Activated T-helper 1 cell treated with anti-CD3 and anti-CD28 coated beads, Interleukin-2, amount 50 U/mL, for 16 hours (primary cell): ENCODE measurements at places on chromosomes 7 and 10.
A peak's percentile ranks its signal among the peaks of the same experiment; 100 is the strongest.

GRCh38 chr7:49497471-49497870 lies 276.0 kb upstream of the VWC2 start:
- DNase-seq = no peak

DNA sequence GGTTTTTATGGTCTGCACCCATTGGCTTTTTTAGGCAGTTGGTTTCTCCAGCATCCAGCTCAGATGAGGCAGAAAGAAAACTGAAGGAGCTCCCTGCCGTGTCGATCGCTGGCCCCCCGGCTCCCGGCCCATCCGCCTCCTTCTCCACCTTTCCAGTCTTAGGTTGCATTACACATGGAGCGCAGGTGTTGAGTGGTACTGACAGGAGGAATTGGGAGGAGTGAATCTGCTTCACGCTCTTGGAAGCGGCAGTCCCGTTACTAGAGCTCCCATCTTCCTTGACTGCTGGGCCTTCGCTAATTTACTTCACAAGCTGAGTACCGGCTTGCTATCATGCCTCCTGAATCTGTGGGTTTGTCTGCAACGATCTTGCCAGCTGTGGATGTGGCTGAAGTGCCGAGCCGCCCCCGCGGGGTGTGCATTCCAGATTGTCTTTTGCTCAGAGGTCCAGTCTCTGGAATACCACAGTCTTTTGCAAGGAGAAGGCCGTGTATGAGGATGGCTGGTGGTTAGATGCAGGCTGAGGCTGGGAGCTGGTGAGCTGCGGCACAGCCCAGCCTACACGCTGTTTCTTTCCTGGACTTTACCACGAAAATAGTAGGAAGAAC lies 17.1 kb downstream of the IQCE start:
- DNase-seq = no peak

- no peak for DNase-seq
These were observed 45.4 kb upstream of the GRB10 start for GRCh38 chr7:50828116-50828515.

DNA sequence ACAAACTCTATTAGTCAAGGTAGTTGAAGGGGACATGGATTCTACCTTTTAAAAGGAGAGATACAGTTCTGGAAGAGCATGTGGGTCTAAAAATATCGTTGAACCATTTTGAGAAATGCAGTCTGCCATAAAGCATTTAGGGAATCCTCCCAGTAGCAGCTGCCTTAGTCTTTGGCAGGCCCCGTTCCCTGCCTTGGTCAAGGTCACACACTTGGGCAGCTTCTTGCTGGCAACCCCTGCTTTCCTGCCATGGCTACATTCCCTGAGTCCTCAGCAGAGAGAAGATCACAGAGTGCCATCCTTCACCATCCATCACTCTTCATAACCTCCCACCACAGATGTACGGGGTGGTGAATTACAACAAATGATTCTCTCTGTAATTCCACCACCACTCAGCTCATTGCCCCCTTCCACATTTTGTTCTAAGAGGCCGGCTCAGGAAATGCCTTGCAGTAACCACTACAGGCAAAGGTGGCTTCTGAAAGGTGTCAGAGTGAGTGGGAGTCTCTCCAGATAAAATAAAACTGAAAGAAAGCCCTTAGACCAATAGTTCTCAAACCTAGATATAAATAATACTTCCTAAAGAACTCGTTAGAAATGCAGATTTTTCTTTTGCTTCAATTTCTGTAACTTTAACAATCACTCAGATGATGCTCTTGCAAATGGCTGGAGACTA lies 121.4 kb upstream of the STK17A start:
- no peak for DNase-seq

GRCh38 chr10:74825371-74826141 lies 844 bp upstream of the KAT6B start:
- peak; percentile 30 for DNase-seq

GRCh38 chr10:21501731-21502347 lies 23.6 kb downstream of the SKIDA1 start:
- no peak for DNase-seq

- DNase-seq = no peak
These were observed 70.1 kb downstream of the AUTS2 start for GRCh38 chr7:69668339-69668870.

GRCh38 chr10:88840104-88840503 lies 11.5 kb downstream of the ANKRD22 start:
- no peak for DNase-seq

DNA sequence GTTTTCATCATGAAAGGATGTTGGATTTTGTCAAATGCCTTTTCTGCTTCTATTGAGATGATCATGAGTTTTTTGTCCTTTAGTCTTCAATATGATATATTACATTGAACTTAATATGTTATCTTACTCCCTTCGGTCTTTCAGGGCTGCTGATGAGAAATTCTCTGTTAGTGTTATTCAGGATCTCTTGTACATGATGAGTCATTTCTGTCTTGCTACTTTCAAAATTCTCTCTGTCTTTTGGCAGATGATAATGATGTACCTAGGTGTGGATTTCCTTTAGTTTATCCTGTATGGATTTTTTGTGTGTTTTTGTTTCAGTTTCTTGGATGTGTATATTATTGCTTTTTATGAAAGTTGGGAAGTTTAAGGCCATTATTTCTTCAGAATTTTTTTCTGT lies 320.9 kb upstream of the NPSR1 start:
- DNase-seq = no peak

DNA sequence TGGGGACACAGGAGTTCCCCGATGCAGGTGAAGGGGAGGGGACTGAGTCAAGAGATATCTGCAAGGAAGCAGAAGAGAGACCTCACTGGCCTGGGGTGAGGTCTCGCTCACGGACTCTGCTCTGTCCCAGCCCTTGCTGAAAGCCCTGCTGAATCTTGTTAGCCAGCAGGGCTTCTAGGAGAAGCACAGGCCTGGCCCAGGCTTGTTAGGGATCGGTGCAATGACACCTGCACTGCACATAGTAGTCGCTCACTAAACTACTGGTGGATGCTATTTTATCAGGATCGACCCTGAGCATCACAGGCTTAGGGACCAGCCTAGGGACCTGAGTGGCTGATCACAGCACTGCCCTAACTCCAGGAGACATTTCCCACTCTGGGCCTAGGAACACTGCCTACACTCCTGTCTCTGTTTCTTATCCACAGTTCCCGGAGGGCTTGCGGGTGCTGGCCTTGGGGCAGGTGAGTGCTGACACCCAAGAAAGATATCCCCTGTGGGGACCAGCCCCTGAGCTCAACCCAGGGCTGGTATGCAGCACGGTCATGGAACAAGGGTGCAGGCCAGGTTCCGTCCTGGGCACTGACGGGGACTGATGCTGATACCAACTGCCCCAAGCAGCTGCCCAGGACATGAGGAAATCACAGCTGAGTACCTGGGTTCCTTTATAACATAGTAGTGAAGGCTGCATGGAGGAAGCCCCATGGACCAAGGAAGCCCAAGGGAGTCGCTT lies 13.0 kb downstream of the ELN start:
- DNase-seq = no peak

- DNase-seq = no peak
These were observed 38.0 kb downstream of the RBM33 start for GRCh38 chr7:155682484-155682883.

- no peak for DNase-seq
These were observed 21.4 kb upstream of the GNAT3 start for GRCh38 chr7:80533287-80533686.

- no peak for DNase-seq
These were observed 295.0 kb upstream of the LYZL1 start for GRCh38 chr10:28993861-28994260.

GRCh38 chr10:34479520-34480179 lies 335.4 kb downstream of the PARD3 start:
- DNase-seq = no peak
